ENCODE measurements at places on chromosomes 12 and 14.

- DNase-seq, result no peak
Measured at GRCh38 chr14:92575061-92575747, 61.6 kb downstream of the RIN3 start.

GRCh38 chr14:28613532-28613931 is 153.1 kb upstream of the FOXG1 start:
- no peak for DNase-seq

DNA sequence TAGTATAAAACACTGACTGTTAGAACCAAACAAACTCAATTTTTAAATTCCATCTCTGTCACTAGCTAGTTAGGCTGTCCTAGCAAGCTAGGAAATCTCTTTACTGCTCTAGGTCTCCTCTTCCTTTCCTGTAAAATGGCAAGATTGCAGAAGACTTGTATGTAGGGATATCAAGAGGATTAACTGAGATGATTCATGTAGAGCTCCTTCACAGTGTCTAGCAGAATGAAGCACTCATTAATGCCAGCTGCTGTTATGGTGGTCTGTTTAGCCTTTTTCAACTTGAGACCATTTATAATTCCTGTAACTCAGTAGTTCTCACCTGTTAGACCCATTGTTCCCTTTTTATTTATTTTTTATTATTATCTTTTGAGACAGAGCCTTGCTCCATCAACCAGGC is 67.8 kb upstream of the KCNH3 start:
- no peak for DNase-seq

- DNase-seq, result no peak
Measured at GRCh38 chr12:25976289-25976688, 17.8 kb downstream of the RASSF8 start.

GRCh38 chr12:122104844-122105243 is 26.3 kb downstream of the MLXIP start:
- DNase-seq, result no peak

DNA sequence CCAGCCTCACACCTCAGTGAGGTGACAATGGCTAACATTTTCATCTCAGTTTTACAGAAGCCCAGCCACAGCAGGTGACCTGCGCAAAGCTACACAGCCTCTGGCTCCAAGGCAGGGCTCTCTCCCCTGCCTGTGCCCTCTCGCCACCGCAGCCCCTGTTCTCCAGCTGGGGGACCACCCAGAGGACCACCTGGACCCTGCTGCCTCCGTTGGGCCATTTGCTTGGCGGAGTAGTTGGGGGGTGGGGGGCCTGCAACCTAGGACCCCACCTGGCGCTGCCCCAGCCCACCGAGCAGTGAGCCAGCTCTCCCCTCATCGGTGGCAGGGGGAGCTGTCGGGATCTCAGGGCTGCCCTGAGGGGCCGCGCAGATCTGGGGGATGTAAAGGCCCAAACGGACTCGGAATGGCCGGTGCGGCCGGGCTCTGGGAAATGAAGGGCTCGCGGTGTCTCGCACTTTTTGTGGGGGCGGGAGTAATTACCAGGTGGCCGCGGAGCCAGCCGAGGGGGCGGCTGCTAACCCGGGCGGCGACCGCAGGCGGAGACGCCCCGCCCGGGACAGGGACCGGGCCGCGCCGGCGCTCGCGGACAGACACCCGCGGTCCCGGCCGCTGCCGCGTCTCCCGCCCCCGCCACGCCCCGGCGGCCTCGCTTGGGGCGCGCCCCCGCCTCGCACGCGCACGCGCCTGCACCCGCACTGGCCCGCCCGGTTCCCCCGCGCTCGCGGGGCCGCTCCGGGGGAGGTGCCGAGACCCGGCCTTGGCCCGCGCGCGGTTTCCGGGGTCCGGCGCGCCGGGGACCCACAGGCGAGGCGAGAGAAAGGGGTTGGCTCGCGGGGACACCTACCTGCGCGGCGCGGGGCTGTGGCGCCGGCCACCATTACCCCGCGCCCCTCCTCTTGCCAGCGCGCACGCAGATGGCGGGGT is 8.6 kb upstream of the GPR68 start:
- DNase-seq, result no peak

- no peak for DNase-seq
Measured at GRCh38 chr14:56487090-56487667, 92.4 kb upstream of the TMEM260 start.

DNA sequence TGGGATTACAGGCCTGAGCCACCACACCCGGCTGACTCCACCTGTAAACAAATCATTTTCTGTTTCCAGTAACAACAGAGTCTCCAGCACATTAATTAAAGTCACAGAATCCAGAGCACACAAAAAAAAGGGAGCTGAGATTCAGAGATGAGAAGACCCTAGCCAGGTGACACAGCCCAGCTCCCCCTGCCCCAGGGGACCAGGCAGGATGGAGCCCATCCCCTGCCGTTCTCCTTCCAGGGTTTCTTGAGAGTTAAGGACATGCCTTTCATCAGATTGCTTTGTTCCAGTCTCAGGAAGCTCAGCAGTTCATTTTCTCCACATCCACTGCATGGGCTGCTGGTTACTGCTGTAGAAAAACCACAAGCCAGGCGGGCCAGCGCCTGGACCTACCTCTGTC is 81.2 kb downstream of the RIMBP2 start:
- DNase-seq, result no peak

DNA sequence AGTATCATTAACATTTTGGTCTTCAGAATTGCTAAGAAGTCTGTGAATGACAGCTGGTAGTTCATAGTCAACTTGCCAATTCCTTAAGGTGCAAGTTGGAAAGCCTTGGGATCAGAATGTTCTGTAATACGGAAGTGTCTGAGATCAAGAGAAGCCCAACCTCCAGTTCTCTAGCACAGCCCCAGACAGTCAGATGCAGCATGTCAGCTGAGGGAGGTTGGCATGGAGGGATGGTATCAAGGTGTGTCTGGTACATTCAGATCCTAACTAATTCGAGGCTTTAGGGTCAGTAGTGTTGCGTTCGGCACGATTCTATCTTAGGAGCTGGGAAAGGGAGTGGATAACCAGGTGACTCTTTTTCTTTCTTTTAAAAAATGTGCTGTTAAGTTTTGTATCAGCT is 38.3 kb downstream of the FNTB start:
- DNase-seq, result no peak

- DNase-seq, result no peak
Measured at GRCh38 chr12:121858662-121859572, at the start of gene HPD. Gene HPD (minus strand): TSS chr12:121858859. CDS start chr12:121858823, 36 bp downstream.

- DNase-seq, result no peak
Measured at GRCh38 chr14:58866391-58866790, 228.6 kb downstream of the DACT1 start.

- DNase-seq, result no peak
Measured at GRCh38 chr12:114903083-114903691, 219.2 kb upstream of the TBX3 start.

- DNase-seq, result no peak
Measured at GRCh38 chr14:47044841-47045240, 393.3 kb upstream of the RPL10L start.

DNA sequence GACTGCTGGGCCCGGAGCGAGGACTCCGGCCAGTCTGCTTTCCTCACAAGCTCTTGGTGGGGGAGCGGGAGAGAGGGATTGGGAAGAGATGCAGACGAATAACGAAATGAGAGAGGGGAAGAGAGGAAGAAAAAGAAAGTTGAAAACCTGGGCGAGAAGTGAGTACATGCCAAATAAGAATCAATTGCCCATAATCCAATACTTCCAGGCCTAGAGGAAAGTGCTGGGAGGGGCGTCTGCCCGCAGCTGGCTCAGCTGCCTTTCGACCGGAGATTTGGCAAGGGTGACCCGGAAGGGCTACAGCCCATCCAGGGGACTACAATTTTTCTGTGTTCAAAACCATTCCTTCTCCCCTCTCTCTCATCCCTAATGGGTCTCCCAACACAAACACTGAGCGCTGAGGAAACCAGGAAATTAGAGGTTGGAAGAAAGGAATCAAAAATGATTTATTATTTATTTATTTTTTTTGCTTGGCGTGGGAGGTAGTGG is 4.9 kb downstream of the NKX2-1 start:
- no peak for DNase-seq
